H7 (cell line): ENCODE measurements at places on chromosomes 4 and X.

GRCh38 chr4:38154681-38155588 is 194.7 kb downstream of the PTTG2 start:
- peak; percentile 60 for DNase-seq

DNA sequence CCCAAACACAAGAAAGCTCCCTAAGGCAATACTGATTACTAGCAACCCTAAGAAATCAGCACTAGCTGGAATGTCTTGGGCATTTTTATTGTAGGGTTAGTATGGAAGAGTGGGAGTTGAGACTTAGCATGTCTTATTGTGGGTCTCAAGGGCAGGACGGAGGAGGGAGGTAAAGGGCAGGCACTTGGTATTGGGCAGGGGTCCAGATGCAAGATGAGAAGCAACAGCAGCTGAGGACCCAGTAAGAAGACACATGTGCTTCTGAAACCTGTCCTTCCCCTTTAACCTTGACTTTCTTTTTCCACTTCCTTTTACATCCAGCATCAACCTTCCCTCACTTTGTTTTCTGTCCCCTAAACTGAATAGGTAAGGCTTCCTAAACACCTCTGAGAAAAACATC is 37.4 kb downstream of the LARP7 start:
- DNase-seq, result no peak

- no peak for DNase-seq
Observed at GRCh38 chr4:41887821-41888686, 47.2 kb upstream of the TMEM33 start.

- DNase-seq, result no peak
Observed at GRCh38 chr4:57080781-57081650, 29.2 kb downstream of the IGFBP7 start.

GRCh38 chr4:146548443-146548842 is 26.7 kb upstream of the SLC10A7 start:
- no peak for DNase-seq

DNA sequence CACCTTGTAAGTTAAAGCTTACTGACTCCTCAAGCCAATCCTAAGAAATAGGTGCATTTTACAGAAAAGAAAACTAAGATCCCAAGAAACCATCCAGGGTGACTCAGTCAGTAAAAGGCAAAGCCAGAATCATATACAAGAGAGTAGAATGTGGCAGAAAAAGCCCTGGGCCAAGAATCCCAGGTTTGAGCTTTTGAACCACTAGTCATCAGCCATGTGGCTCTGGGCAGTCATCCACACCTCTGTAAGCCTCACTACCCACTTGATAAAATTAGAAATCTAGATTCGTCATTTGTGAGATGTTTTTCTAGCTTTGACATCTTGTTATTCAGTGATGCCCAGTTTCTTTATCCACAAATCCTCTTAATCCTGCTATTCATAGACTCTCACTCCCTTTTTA is 122.2 kb upstream of the PDE5A start:
- no peak for DNase-seq

DNA sequence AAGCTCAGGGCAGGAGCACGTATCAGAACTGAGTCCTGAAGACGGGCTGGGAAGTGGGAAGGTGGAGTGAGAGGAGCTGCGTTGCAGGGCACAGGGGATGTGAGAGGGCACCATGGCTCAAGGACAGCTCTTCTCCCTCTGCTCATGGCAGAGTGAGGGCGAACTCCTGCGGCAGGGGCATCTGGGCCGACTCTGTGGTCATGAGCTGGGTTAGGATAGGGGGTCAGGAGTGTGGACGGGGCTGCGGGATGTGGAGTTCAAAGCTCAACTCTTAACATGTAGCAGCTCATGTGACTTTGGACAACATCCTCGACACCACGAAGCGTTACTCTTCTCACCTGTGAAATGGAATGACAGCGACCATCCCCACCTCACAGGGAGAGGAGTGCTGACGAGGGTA is 19.4 kb upstream of the SORCS2 start:
- peak; percentile 7 for DNase-seq

GRCh38 chr4:159269116-159269515 is 166.2 kb downstream of the RAPGEF2 start:
- no peak for DNase-seq

DNA sequence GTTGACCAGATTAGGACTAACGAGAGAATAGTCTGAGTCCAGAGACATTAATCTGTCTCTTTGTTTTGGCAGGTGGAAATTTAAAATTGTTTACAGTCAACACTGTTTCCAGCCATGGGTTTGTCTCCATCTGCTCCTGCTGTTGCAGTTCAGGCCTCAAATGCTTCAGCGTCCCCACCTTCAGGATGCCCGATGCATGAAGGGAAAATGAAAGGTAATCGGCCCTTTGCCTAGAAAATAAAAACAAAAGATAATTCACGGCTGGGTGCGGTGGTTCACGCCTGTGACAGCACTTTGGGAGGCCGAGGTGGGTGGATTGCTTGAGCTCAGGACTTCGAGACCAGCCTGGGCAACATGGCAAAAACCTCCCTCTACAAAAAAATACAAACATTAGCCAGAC is 815 bp downstream of the HCCS start:
- DNase-seq, result no peak

- DNase-seq, result no peak
Observed at GRCh38 chr4:113973345-113973744, 6.1 kb downstream of the ARSJ start.

- DNase-seq, result no peak
Observed at GRCh38 chr4:149403081-149403480, 412.6 kb downstream of the IQCM start.

- peak; percentile 52 for DNase-seq
Observed at GRCh38 chrX:120790118-120790517, 85.5 kb downstream of the CT47B1 start.

DNA sequence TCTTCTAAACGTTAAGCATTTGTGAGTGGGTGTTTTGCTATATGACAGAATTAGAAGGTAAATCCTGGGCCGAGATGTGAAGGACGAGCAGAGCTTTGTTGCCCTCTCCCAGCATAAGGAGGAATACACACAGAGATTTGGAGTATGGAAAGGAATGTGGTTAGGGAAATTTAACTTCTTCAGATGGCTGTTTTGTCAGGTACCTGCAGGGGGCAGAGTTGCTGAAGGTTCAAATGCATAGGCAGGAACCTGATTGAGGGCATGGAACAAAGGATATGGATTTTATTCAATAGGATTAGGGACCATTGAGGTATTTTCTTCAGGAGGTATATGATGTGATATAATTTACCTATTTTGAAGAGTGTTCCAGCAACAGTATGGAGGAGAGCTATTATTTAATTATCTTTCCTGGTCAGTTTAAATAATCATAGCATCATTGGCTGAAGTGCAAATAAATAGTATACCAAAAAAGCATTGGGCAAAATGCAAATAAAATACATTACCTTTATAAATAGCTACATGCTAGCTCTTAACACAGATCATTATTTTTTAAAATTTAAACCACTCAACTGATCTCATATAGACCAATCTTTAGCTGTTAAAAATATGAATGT is 143.6 kb downstream of the SLIT2 start:
- peak; percentile 6 for DNase-seq

DNA sequence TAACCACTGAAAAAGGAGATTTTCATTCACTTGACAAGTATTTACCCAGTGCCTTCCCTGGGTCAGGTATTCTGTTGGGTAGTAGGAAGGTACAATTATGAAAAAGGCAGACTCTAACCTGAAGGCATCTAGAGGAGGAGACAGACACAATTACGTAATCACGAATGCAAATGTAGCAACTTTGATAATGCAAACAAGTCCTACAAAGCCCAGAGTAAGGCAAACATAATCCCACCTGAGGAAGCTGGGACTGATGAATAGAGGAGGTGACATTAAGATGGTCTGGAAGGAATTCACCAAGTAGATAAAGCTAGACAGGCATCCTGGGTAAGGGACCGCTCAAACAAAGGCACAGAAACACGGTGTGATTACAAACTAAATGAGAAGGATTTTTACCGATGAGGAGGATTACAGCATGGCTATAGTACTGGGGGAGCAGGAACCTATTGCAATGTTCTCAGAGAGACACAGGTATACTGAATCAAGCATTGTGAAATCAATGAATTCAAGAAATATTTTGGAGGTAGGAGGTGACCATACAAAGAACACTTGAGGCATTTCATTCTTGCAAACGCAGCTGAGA is 37.1 kb downstream of the TMEM150C start:
- peak; percentile 50 for DNase-seq

GRCh38 chr4:120816296-120816965 is 106.1 kb downstream of the PRDM5 start:
- no peak for DNase-seq

GRCh38 chr4:6019316-6020263 is 1.4 kb upstream of the C4orf50 start:
- DNase-seq, result peak; percentile 90

DNA sequence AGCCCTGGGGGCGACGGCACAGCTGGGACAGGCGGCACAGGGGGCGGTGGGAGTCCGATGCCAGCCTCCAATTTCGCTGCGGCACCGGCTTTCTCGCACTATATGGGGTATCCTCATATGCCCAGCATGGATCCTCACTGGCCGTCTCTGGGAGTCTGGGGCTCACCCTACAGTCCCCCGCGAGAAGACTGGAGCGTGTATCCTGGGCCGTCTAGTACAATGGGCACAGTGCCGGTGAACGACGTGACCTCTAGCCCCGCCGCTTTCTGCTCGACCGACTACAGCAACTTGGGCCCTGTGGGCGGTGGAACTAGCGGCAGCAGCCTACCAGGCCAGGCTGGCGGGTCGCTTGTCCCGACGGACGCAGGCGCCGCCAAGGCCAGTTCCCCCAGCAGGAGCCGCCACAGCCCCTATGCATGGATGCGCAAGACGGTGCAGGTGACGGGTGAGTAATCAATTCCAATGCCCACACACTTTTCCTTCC is 500 bp downstream of the CDX4 start:
- DNase-seq, result peak; percentile 70

- DNase-seq, result no peak
Observed at GRCh38 chr4:136001791-136002190, 1530.5 kb downstream of the PCDH18 start.

DNA sequence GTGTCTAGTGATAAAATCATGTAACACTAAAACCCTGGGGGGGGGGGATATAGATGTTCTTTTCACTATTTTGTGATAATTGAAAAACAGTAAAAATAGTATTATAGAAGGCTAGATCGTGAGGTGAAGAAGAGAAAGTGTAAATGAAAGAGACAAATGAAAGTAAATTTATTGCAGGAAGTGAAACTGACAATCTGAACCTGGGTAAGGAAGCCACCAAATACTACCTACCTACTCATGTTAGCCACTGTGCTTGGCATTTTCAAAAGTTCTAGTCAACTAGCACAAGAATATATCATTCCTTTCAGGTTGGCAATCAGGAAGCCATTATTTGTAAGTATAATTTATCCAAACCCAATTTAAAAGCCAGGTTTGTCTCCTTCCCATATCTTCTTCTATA is 1366.1 kb downstream of the FAM133A start:
- DNase-seq, result no peak

DNA sequence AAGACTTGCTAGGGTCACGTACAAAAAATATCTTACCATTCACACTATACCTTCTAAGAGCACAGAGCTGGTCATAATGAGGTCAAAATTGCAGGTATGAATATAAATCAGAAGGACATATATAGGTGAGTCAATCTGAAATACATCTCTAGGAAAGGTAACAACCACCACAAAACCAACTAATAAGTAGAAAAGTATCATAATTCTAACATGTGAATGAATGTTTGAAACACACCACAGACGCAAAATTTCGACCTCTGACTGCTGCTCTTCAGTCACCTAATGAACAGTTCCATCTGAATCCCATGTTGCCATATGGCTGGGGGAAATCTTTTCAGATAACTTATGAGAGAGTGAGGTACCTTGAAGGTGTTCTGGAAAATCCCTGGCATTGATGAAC is 22.1 kb downstream of the STAP1 start:
- DNase-seq, result no peak

GRCh38 chr4:81685104-81685503 is 213.4 kb upstream of the RASGEF1B start:
- no peak for DNase-seq

GRCh38 chrX:19535476-19535875 is 20.2 kb upstream of the MAP3K15 start:
- no peak for DNase-seq

GRCh38 chr4:138901177-138901576 is 114.4 kb upstream of the NOCT start:
- DNase-seq, result no peak

- DNase-seq, result no peak
Observed at GRCh38 chrX:41105005-41105404, 19.8 kb downstream of the USP9X start.

DNA sequence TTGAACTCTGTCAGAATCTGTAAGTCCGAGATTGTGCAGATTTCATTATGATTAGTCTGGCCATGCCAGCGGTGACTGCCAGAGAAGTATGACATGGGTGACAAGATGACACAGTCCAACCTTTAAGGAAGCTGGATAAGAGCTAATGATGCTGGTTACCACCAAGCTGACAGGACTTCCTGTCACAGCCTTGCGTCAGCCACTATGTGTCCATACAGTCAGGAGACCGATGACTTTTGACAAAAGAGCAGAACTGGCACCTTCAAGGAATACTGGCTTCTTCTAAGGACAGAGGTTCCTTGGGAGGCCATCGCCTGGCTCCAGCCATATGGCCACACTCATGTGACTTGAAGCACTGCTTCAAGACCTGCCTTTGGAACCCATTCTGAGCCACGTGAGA is 67.2 kb upstream of the TFDP3 start:
- DNase-seq, result no peak

GRCh38 chr4:8662776-8663175 is 70.2 kb downstream of the CPZ start:
- DNase-seq, result peak; percentile 13
